ENCODE measurements at places on chromosomes 3 and 15. TPM values are rescaled to one million over a fixed set of nuclear protein-coding genes. Genes with fewer than 3 reads are reported as not detected.

- no peaks in the 10 kb centered on the region for H3K4me1 ChIP-seq
- H3K4me3 ChIP-seq, result no peak overlapping the region
- ATAC-seq, result no peak
- H3K36me3 ChIP-seq, result no peaks in the 10 kb centered on the region
- no peaks in the 10 kb centered on the region for H3K27me3 ChIP-seq
- H3K27ac ChIP-seq, result no peak overlapping the region
Measured at GRCh38 chr3:103381296-103382079, 946.7 kb downstream of the ZPLD1 start.

Gene SYNPR
- total RNA-seq, result not detected

- H3K4me3 ChIP-seq, result no peak overlapping the region
- H3K27ac ChIP-seq, result no peak overlapping the region
- H3K36me3 ChIP-seq, result peaks cover 76% of the 10 kb centered on the region
Measured at GRCh38 chr15:57251941-57252340, 124.4 kb upstream of the CGNL1 start.

DNA sequence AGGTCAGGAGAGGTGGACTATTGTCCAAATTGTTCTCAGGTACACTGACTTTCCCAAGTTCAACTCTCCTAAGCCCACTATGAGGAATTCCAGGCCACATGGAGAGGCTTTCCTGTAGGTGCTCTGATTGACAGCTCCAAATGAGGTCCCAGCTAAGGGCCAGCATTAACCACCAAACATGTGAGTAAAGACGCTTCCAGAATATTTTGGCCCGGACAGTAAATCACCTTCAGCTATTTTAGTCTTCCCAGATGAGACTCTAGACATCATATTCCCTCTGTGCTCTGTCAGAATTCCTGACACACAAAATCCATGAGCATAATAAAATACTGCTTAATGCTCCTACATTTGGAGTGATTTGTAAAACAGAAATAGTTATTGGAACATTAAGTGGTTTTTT lies 135.5 kb downstream of the TGFBR2 start:
- no peak overlapping the region for H3K4me3 ChIP-seq
- no peaks in the 10 kb centered on the region for H3K36me3 ChIP-seq
- no peaks in the 10 kb centered on the region for H3K27me3 ChIP-seq
- no peak for ATAC-seq

- no peaks in the 10 kb centered on the region for H3K36me3 ChIP-seq
- no peak for ATAC-seq
- no peak overlapping the region for H3K27ac ChIP-seq
- peaks cover 8% of the 10 kb centered on the region for H3K27me3 ChIP-seq
- no peaks in the 10 kb centered on the region for H3K4me1 ChIP-seq
Measured at GRCh38 chr15:93300796-93301195, 211.8 kb upstream of the RGMA start.

GRCh38 chr3:16724487-16724886 lies 119.3 kb upstream of the DAZL start:
- no peak overlapping the region for H3K4me3 ChIP-seq
- H3K27ac ChIP-seq, result no peak overlapping the region
- no peak for ATAC-seq

- no peaks in the 10 kb centered on the region for H3K27me3 ChIP-seq
- peaks cover 51% of the 10 kb centered on the region for H3K36me3 ChIP-seq
- no peak for ATAC-seq
- peaks cover 43% of the 10 kb centered on the region for H3K4me1 ChIP-seq
- H3K4me3 ChIP-seq, result no peak overlapping the region
- H3K27ac ChIP-seq, result peak overlapping the region; percentile 35
Measured at GRCh38 chr3:177131927-177132636, 65.2 kb downstream of the TBL1XR1 start.

- no peak for ATAC-seq
- H3K4me3 ChIP-seq, result no peak overlapping the region
- H3K4me1 ChIP-seq, result no peaks in the 10 kb centered on the region
- H3K27me3 ChIP-seq, result no peaks in the 10 kb centered on the region
Measured at GRCh38 chr15:95208988-95209387, 977.6 kb downstream of the MCTP2 start.

DNA sequence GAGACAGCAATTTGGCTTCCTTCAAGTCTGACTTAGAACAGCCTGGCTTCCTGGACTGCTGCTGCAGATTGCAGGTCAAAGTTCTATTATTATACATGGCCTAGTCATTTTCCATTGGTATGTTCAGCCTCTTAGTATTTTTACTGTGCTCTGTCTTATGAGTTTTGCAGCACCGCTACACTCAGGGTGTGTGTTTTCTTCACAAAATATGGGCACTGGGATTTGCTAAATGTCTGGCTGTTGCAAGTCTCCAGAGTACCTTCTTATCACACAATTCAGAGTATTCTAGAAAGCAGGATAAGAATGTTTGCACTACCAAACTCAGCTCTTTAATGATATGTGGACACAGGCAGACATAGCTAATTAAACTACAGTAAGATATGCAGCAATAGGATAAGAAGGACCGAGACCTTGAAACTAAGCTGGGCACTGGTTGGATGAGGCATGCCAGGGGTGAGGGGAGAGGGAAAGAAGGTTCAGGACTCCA lies 203.0 kb upstream of the PDZRN3 start:
- H3K4me3 ChIP-seq, result no peak overlapping the region
- ATAC-seq, result no peak
- no peaks in the 10 kb centered on the region for H3K36me3 ChIP-seq
- H3K27me3 ChIP-seq, result no peaks in the 10 kb centered on the region
- H3K4me1 ChIP-seq, result no peaks in the 10 kb centered on the region

Gene GOLGA6L7
- total RNA-seq, result not detected

Gene C3orf62
- total RNA-seq, result 9.4 TPM

DNA sequence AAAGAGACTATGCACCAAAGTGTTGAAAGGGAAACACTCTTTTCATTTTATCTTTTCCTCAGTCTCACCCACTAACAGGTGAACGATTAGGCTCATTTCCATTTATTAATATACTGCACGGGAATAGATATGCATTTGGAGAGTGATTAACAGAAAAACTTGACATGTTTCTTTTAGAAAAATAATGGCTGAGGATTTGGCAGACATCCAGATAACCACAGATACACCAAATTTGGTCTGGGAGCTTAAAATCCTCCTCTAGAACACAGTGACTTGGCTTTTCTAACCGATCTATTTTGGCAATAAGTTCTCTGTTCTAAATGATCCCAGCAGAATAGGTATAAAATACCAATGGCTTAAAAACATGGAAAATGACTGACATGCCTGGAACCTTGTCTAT lies 459.3 kb upstream of the SGO1 start:
- no peaks in the 10 kb centered on the region for H3K27me3 ChIP-seq
- no peak overlapping the region for H3K4me3 ChIP-seq
- no peaks in the 10 kb centered on the region for H3K36me3 ChIP-seq
- no peak overlapping the region for H3K27ac ChIP-seq

- H3K27ac ChIP-seq, result no peak overlapping the region
- no peak overlapping the region for H3K4me3 ChIP-seq
- peaks cover 16% of the 10 kb centered on the region for H3K4me1 ChIP-seq
- ATAC-seq, result no peak
Measured at GRCh38 chr3:46699676-46700523, 1.3 kb upstream of the TMIE start.

Gene C3orf85
- not detected for total RNA-seq

- no peak for ATAC-seq
- no peak overlapping the region for H3K27ac ChIP-seq
- H3K27me3 ChIP-seq, result no peaks in the 10 kb centered on the region
Measured at GRCh38 chr3:174951034-174951433, 91.9 kb downstream of the NAALADL2 start.
